ENCODE measurements at places on chromosomes 3 and 15. TPM values are rescaled to one million over a fixed set of nuclear protein-coding genes. Genes with fewer than 3 reads are reported as not detected.

Gene MAP1A
- 108 TPM for total RNA-seq

Gene CCDC9B
- 16.2 TPM for total RNA-seq

Gene MUSTN1
- not detected for total RNA-seq

Gene GJD2
- total RNA-seq: not detected

Gene GOLGA6D
- not detected for total RNA-seq

Gene ZPLD1
- total RNA-seq: 0.33 TPM

Gene FBN1
- 4,431 TPM for total RNA-seq

Gene CCR9
- not detected for total RNA-seq

Gene WNT7A
- not detected for total RNA-seq

Gene APOD
- 2.9 TPM for total RNA-seq

Gene TRIM42
- total RNA-seq: not detected

Gene MYO5C
- total RNA-seq: 0.36 TPM

Gene GOLGA6C
- not detected for total RNA-seq

Gene ZNF148
- total RNA-seq: 62.9 TPM

Gene PDZRN3
- total RNA-seq: 40.5 TPM

Gene PRKCI
- total RNA-seq: 63.9 TPM
